ENCODE measurements at places on chromosomes 7 and 10. TPM values are rescaled to one million over a fixed set of nuclear protein-coding genes. Genes with fewer than 3 reads are reported as not detected.
A peak's percentile ranks its signal among the peaks of the same experiment; 100 is the strongest.

The CC2D2B gene
- 0.33 TPM for total RNA-seq

DNA sequence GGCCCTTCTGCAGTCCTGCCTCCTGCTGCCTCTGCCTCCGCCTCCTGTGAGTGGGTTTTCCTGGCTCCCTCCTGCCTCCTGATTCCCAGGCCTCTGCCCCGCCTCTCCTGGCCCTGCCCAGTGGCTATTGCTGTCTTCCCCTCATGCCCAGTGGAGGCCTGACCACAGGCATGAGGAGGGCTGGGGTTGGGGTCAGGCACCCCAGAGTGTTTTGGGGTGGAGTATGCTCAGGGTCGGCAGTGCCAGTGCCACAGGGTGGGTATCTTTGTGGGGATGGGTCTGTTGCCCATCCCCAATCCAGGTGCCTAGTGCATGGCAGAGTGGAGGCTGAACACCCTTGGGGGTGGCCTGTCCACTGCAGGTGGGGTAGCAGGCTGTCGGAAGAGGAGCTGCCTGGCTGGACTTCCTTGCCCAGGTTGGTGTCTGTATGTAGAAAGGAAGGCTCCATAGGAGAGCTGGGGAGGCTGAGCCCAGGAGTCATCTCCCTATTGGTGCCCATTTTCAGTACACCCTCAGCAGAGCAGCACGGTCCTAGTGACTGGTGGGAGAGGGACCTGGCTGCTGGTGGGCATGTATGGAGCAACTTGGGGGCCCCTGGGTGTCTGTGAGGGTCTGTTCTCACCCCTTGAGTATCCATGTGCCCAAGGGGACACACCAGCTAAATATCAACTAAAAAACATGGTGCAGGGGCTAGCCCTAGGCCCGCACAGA is 62.2 kb downstream of the ARHGAP22 start:
- no peaks in the 10 kb centered on the region for H3K4me1 ChIP-seq
- peaks cover 14% of the 10 kb centered on the region for H3K36me3 ChIP-seq
- no peak overlapping the region for H3K4me3 ChIP-seq

DNA sequence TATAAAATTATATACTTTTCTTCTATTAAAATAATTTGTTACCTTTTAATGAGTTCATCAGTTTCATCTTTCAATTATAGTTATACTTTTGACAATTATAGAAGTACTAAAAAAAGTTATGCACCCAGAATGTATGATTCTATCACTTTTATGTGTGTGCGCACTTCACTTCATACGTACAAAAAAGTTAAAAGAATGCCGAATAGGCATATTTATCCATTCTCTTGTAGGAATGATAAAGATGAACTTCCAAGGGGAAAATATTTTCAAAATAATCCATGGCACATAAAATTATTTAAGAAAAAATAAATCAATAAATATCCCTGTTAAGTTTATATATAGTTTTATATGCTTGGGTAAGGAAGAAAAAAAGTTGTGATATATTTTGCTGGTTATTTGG is 166.9 kb upstream of the PRSS1 start:
- DNase-seq, result no peak
- peaks cover 9% of the 10 kb centered on the region for H3K4me1 ChIP-seq
- no peak overlapping the region for H3K4me3 ChIP-seq
- H3K27me3 ChIP-seq, result no peaks in the 10 kb centered on the region
- H3K27ac ChIP-seq, result no peak overlapping the region
- H3K36me3 ChIP-seq, result no peaks in the 10 kb centered on the region

GRCh38 chr7:137771679-137772078 is 75.1 kb downstream of the DGKI start:
- peak overlapping the region; percentile 53 for H3K27ac ChIP-seq
- peak; percentile 98 for DNase-seq
- no peak overlapping the region for H3K4me3 ChIP-seq
- no peaks in the 10 kb centered on the region for H3K36me3 ChIP-seq
- no peaks in the 10 kb centered on the region for H3K27me3 ChIP-seq

DNA sequence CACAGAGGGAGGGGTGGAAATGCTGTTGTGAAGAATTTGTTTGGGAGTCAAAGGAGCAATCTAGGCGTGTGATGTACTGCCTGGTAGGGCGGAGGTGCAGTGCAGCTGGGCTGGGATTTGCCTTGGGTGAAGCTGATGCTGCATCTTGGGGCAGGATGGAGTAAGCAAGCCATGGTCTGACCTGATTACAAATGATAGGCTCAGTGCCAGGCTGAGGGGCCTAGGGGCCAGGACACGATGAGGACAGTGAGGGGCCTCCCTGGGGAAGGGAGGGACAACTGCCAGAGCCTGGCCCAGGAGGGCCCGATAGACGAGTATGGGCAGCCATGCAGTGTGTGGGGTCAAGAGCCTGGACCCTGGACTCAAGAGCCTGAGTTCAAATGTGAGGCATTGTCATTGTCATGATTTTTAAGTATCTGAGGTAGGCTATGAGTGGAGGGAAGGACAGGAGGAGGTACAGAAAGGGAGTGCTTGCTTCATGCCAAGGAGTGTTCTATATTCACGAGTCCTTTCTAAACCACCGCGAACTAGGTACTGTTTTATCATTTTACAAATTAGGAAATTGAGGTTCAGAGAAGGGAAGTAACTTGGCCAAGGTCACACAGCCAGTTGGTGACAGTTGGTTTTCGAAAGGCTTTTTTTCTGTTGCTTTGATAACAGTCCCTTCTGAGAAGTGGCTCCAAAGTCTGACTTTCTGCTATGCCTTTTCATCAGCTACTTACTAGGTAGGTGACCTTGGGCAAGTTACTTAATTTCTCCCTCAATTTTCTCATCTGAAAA is 29.7 kb downstream of the HIF1AN start:
- H3K4me1 ChIP-seq, result no peaks in the 10 kb centered on the region
- DNase-seq, result no peak
- H3K36me3 ChIP-seq, result no peaks in the 10 kb centered on the region
- H3K27me3 ChIP-seq, result peaks cover 44% of the 10 kb centered on the region

Data from fibroblast of lung (primary cell).